ENCODE measurements at places on chromosomes 2 and 18. TPM values are rescaled to one million over a fixed set of nuclear protein-coding genes. Genes with fewer than 3 reads are reported as not detected.
A peak's percentile ranks its signal among the peaks of the same experiment; 100 is the strongest.

GRCh38 chr2:110126086-110126773 is 10.6 kb upstream of the MALL start:
- no peak for DNase-seq
- H3K27me3 ChIP-seq = no peaks in the 10 kb centered on the region
- H3K36me3 ChIP-seq = no peaks in the 10 kb centered on the region
- H3K27ac ChIP-seq = no peak overlapping the region
- H3K4me1 ChIP-seq = no peaks in the 10 kb centered on the region

DNA sequence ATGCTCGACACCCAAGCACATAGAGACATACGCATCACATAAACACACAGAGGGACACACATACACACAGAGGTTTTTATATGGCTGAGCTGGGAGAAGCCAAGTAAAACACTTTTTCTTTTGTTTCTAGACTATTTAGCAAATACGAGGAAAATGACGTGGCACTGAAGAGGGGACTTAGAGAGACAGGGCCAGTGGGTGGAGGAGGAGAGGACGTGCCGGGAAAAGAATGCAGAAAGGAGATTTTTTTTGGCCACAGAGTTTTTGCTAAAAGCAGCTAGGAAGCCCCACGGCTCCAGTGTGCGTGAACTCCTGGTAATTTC is 168.5 kb upstream of the KLF7 start:
- no peak overlapping the region for H3K4me3 ChIP-seq
- peaks cover 5% of the 10 kb centered on the region for H3K4me1 ChIP-seq
- no peak for DNase-seq
- no peaks in the 10 kb centered on the region for H3K36me3 ChIP-seq

GRCh38 chr18:49858309-49859020 is 45.1 kb upstream of the ACAA2 start:
- no peak overlapping the region for H3K4me3 ChIP-seq
- H3K27me3 ChIP-seq = no peaks in the 10 kb centered on the region
- peak; percentile 75 for DNase-seq

GRCh38 chr18:77487951-77488740 is 238.5 kb downstream of the GALR1 start:
- H3K27ac ChIP-seq = no peak overlapping the region
- DNase-seq = no peak
- no peak overlapping the region for H3K4me3 ChIP-seq
- H3K36me3 ChIP-seq = no peaks in the 10 kb centered on the region

DNA sequence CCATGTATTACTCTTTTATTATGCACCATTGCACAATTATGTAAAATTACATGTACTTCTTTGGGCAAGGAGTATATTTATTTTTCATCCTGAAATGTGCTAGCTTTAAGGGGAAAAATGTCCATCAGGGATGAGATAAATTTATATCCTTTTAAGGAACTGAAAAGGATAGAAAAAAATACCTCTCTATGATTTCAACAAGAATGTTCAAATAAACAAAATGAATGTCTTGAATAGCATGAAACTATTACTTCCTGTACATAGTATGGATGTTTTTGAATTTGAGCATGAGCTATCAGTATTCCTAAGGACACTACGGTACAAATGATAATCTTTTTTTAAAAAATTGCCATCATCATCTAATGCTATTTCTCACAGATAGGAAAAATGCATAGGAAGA is 1611.9 kb upstream of the ZEB2 start:
- H3K27me3 ChIP-seq = no peaks in the 10 kb centered on the region
- no peaks in the 10 kb centered on the region for H3K4me1 ChIP-seq

DNA sequence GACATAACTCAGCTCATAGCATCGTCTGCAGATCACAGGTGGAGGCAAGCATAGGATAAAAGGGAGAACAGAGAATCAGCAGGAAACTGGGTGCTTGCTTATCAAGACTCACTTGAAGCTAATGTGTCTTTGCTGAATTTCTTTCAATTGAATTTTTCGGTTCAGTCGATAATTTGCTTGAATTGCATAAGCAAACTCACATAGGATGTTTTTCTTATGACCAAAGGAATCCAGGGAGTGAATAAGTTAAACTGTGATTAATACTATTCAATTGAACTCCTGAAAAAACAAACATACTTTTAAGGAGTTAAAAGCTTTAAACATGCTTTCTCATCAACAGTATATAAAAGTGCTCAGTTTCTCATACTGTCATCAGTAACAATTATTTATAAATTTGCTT is 707.1 kb upstream of the ACVR2A start:
- H3K36me3 ChIP-seq = no peaks in the 10 kb centered on the region
- H3K4me3 ChIP-seq = no peak overlapping the region
- H3K27ac ChIP-seq = no peak overlapping the region
- H3K27me3 ChIP-seq = no peaks in the 10 kb centered on the region
- no peak for DNase-seq

DNA sequence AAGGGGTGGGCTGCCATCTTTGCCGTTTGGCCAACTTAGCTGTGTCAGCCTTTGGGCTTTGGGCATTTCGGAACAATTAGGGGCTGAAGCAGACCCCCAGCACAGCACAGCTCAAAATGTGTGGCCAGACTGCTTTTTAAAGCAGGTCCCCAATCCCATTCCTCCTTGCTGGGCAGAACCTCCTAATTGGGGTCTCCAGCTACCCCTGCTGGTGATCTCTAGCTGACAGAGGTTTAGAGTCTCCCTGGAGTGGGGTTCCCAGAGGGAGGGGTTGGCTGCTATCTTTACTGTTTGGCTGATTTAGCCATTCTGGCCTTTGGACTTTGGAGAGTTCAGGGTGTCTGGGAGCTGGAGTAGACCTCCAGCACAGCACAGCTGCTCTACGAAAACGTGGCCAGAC is 71.5 kb upstream of the LHCGR start:
- H3K27me3 ChIP-seq = no peaks in the 10 kb centered on the region
- H3K27ac ChIP-seq = no peak overlapping the region
- no peak overlapping the region for H3K4me3 ChIP-seq
- no peak for DNase-seq
- H3K4me1 ChIP-seq = no peaks in the 10 kb centered on the region

DNA sequence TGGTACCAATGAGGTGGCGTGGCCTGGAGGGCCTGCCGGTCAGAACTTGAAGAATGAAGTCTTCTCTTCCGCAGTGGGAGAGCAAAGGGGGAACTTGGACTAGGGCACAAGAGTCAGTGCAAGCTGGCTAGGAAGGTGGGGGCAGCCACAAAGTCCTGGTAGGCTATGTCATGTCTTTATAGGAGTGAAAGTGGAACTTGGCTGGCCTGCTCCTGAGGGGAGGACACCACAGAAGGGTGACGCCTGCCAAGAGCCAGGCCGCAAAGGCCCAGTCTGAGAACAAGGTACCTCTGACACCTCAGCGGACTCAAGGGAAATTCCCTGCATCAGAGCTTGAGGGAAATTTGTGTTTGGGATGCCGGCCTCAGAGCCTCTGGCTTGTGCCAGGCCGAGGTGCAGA is 32.2 kb upstream of the MAP3K20 start:
- no peak for DNase-seq
- H3K27ac ChIP-seq = peak overlapping the region; percentile 49
- no peak overlapping the region for H3K4me3 ChIP-seq
- H3K27me3 ChIP-seq = no peaks in the 10 kb centered on the region
- no peaks in the 10 kb centered on the region for H3K36me3 ChIP-seq
- H3K4me1 ChIP-seq = peaks cover 15% of the 10 kb centered on the region

DNA sequence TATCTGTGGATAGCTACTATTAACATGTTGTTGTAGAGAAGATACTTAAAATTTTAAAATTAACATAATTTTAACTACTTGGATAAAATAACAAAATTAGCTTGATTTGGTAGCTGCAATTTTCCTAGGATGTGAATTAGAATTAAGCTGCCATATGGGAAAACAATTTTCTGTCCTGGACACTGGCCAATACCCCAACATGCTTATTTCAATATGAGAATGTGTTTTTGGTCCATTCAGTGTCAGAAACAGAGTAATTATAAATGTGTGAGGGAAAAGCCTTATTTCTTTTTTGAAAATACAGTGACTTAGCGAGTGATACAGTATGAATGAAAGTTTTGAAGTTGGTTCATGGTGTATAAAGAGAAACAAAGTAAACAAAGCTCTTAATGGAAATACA is 948.3 kb upstream of the GYPC start:
- no peak overlapping the region for H3K4me3 ChIP-seq
- H3K27ac ChIP-seq = no peak overlapping the region
- H3K4me1 ChIP-seq = no peaks in the 10 kb centered on the region
- H3K36me3 ChIP-seq = no peaks in the 10 kb centered on the region
- no peak for DNase-seq

GRCh38 chr18:10298346-10298745 is 156.1 kb upstream of the APCDD1 start:
- no peak overlapping the region for H3K27ac ChIP-seq
- H3K36me3 ChIP-seq = no peaks in the 10 kb centered on the region
- no peak overlapping the region for H3K4me3 ChIP-seq
- DNase-seq = no peak
- no peaks in the 10 kb centered on the region for H3K27me3 ChIP-seq
- no peaks in the 10 kb centered on the region for H3K4me1 ChIP-seq

GRCh38 chr2:233350708-233351107 is 3.6 kb upstream of the DGKD start:
- H3K4me1 ChIP-seq = peaks cover 46% of the 10 kb centered on the region
- no peaks in the 10 kb centered on the region for H3K36me3 ChIP-seq

GRCh38 chr18:41150316-41150715 is 804.7 kb upstream of the PIK3C3 start:
- no peaks in the 10 kb centered on the region for H3K36me3 ChIP-seq
- no peak overlapping the region for H3K4me3 ChIP-seq
- H3K27ac ChIP-seq = no peak overlapping the region

DNA sequence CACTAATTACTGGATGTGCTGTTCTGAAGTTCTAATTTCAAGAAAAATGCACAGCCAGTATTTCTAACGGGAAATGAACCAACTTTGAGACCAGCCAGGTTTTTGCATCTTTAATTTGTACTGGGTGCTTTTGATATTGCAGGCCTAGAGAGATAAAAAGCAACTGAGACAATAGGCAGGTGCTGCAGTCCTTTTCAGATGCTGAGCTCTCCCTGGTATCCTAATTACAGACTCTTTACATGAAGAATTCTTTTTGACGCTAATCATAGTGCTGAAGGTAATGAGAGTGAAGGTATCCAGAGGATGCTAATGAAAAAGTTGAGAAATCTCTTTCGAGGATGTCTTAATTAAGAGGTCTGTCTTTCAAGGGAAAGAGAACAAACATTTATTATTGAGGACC is 85.1 kb downstream of the SERPINB8 start:
- no peak overlapping the region for H3K4me3 ChIP-seq
- H3K4me1 ChIP-seq = no peaks in the 10 kb centered on the region
- H3K27ac ChIP-seq = no peak overlapping the region
- no peaks in the 10 kb centered on the region for H3K36me3 ChIP-seq
- H3K27me3 ChIP-seq = no peaks in the 10 kb centered on the region

GRCh38 chr2:29335396-29335795 is 220.2 kb downstream of the CLIP4 start:
- H3K4me1 ChIP-seq = no peaks in the 10 kb centered on the region
- H3K36me3 ChIP-seq = no peaks in the 10 kb centered on the region
- H3K27ac ChIP-seq = no peak overlapping the region
- no peak overlapping the region for H3K4me3 ChIP-seq
- no peak for DNase-seq

- peaks cover 3% of the 10 kb centered on the region for H3K27me3 ChIP-seq
- H3K36me3 ChIP-seq = no peaks in the 10 kb centered on the region
- no peak overlapping the region for H3K4me3 ChIP-seq
- H3K27ac ChIP-seq = no peak overlapping the region
- no peaks in the 10 kb centered on the region for H3K4me1 ChIP-seq
- DNase-seq = no peak
These were observed 45.2 kb upstream of the NEUROD1 start for GRCh38 chr2:181725476-181725875.

- no peak for DNase-seq
- H3K4me1 ChIP-seq = no peaks in the 10 kb centered on the region
- H3K4me3 ChIP-seq = no peak overlapping the region
- no peak overlapping the region for H3K27ac ChIP-seq
- H3K36me3 ChIP-seq = no peaks in the 10 kb centered on the region
These were observed 61.8 kb downstream of the NEDD4L start for GRCh38 chr18:58105888-58106260.

- H3K27ac ChIP-seq = no peak overlapping the region
- no peak overlapping the region for H3K4me3 ChIP-seq
- no peaks in the 10 kb centered on the region for H3K4me1 ChIP-seq
- no peaks in the 10 kb centered on the region for H3K36me3 ChIP-seq
- no peaks in the 10 kb centered on the region for H3K27me3 ChIP-seq
- DNase-seq = no peak
These were observed 40.7 kb downstream of the RHOB start for GRCh38 chr2:20487392-20488174.

DNA sequence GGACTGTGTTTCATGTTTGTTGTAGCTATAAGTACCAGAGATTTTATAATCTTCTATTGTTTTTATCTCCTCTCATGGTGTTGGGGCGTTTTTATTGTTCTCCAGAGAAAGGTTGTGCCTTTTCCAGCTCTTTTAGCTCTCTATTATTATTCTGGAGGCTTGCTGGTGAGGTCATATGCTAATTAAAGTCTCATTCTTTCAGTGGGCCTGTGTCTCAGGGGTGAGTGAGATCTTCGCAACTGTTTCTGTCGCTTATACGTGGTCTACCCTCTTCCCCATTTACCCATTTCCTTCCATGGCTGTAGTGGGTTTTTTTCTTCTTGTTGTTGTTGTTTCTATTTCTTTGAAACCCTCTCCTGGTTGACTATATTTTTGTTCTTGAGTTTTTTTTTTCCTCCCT is 584.9 kb downstream of the TMEM182 start:
- no peaks in the 10 kb centered on the region for H3K4me1 ChIP-seq
- H3K4me3 ChIP-seq = no peak overlapping the region
- H3K27ac ChIP-seq = no peak overlapping the region
- no peaks in the 10 kb centered on the region for H3K27me3 ChIP-seq
- DNase-seq = no peak

DNA sequence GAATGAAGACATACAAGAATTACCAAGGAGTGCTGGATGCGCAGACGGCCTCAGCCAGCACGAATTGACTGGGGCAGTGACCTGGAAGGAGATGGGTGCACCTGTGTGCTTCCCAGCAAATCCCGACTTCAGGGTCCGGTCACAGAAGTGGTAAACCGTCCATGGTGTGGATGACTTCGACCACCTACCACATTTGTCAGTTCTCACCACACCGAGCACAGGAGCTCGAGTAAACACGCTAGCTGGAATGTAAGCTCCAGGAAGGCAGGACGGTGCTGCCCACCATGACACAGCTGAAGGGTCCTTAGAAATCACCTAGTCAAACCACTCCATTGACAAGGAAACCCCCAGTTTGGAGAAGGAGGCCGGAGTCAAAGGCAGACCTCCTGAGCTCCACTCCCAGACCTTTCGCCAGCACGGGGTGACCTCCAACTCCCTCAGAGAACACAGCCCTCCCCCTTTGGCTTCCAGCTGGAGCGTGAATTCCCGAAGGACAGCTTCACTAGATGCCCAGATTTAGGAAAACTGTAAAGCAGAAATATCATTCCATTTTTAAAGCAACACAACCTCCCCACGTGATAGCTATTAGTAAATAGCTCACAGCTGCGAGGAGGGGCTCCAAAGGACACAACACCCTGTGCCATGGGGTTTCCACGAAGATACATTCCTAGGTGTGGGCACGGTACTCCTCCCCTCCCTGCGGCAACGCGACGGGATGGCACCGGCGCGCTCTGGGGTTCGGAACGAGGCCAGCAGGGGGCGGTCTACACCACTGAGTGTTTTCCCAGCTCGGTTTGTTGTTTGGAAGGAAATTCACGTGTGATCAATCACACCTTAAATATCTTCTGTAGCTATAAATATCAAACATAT is 34.1 kb upstream of the GNAL start:
- H3K27me3 ChIP-seq = peaks cover 10% of the 10 kb centered on the region
- H3K27ac ChIP-seq = no peak overlapping the region
- no peaks in the 10 kb centered on the region for H3K36me3 ChIP-seq
- no peaks in the 10 kb centered on the region for H3K4me1 ChIP-seq
- no peak overlapping the region for H3K4me3 ChIP-seq

The KDSR gene
- total RNA-seq = 22.3 TPM

The KCNG2 gene
- 0.41 TPM for total RNA-seq

The THADA gene
- total RNA-seq = 31.3 TPM

The FLACC1 gene
- total RNA-seq = not detected

The ANKRD23 gene
- 22.7 TPM for total RNA-seq

The MREG gene
- total RNA-seq = 8.5 TPM

The TLX2 gene
- 0.96 TPM for total RNA-seq

Data from transverse colon (tissue), 4 donors.